ENCODE measurements at places on chromosomes 12 and 14.

- no peak for DNase-seq
These were observed 105.5 kb upstream of the SFSWAP start for GRCh38 chr12:131605304-131605829.

DNA sequence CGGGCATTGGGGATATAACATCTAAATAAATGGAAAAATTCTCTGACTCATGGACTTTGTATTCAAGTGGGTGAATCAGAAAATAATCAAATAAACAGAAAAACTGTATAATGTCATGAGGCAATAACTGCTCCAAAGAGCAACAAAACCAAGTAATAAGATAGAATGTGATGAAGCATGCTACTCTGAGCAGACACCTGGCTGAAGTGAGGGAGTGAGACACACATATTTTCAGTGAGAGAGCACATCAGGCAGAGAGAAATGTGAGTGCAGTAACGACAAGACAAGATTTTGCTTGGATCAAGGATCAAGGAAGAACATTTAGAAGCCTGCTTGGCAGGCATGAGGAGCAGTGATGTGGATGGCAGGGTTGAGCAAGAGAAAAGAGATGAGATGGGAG lies 75.8 kb upstream of the CCDC91 start:
- no peak for DNase-seq

DNA sequence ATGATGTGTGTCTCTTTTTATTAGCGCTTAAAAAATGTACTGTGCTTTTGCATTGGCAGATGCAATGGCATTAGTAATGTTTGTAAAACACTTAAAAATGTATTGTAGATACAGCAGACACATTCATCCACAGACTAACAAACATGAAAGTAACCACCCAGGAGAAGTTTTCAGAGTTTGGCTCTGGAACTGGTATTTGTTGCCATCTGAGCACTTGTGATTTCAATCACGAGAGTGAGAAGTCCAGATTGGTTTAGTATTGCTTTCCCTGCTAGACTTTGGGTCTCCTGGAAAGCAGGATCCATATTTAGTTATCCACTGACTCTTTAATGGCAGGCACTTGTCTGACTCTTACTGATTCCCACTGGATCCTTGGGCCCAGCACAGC lies 13.2 kb downstream of the RASSF8 start:
- no peak for DNase-seq

DNA sequence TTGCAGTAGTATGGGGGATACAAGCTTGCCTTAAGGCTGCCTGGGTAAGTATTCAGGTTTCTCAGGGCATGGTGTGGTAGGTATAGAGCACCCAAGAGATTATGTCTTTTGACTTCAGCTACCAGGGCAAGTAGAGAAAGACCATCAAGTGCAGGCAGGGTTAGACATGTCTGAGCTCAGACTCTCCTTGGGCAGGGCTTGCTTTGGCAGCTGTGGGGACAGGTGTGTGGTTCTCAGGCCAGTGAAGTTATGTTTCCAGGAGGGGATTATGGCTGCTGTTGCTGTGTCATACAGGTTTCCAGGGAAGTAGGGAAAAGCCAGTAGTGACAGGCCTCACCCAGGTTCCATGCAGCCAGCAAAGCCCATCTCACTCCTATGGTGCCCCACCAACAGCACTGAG lies 1040.4 kb downstream of the FLRT2 start:
- DNase-seq: no peak

GRCh38 chr14:36604757-36605505 lies 22.5 kb upstream of the NKX2-8 start:
- DNase-seq: no peak

DNA sequence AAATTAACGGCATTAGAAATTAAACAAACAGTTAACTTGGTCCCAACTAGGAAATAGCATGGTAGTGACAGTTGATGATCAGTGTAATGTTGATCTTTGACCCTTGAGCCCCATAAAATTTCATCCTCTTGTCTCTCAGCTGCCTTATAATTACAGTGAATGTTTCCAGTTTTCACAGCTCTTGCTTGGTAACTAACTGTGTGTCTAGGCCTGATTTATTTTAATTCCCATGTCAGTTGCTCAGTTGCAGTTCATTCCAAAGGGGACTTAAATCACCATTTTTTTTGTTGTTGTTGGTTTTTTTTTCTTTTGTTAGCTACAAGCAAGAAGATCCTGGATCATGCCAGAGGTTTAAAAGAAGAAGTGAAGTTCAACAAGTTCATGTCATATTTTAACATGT lies 1883.7 kb upstream of the FLRT2 start:
- DNase-seq: no peak

DNA sequence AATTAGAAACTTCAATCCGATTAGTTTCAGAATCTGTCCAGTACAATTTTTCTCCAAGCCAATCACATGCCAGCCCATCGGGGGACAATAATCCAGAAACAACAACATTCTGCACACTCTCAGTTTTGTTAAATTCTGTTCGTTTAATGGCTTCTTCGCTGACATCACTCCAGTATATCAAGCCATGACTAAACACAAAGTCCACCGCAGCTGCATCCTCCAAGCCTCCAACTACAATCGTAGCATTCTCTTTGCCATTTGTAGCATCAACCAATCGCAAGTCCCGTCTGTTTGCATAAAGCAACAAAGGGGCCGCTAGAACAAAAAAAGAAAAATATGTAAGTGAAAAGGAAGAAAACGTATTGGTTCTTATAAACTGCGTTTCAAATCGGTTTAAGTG lies 22.5 kb downstream of the LRP6 start:
- DNase-seq: no peak

DNA sequence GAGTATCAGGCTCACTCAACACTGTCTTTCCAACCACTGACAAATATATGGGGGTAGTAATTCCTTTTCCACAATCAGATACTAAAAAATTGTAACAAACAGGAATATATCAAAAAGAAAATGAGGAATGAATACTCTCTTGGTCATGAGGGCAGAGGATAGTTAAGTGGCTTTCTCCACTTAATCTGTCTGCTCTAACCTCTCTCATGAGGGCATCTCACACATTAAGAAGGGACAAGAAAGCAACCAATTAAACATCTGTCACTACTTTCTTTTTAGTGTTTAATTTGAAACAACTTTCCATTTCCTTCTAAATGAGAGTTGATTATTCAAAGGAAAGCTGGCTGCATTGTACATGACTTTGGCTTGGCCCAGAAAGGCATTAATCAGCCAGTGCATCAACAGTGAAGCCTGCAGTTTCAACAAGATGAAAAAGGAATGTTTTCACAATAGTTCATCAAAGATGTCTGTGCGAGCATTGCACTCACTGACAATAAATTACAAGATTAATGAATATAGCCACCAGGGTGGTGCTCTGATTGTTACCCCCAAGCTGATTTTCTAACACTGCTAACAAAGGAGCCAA lies 142.0 kb downstream of the SEC23A start:
- no peak for DNase-seq

DNA sequence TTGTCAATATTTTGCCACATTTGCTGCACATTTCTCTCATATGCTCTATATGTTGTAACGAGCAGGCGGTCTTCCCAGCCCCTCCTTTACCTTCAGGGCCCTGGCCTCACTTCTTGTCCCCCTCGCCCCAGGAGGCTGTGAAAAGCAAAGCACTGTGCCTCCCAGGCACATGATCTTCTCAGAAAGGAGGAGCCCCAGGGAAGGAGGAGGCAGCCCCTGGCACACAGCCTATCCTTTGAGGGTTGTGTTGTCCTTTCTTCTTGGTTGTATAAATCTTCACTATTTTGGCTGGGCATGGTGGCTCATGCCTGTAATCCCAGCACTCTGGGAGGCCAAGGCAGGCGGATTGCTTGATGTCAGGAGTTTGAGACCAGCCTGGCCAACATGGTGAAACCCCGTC lies 77.0 kb downstream of the PPP2R5C start:
- DNase-seq: no peak

GRCh38 chr14:59046746-59047145 lies 141.7 kb upstream of the DAAM1 start:
- no peak for DNase-seq

DNA sequence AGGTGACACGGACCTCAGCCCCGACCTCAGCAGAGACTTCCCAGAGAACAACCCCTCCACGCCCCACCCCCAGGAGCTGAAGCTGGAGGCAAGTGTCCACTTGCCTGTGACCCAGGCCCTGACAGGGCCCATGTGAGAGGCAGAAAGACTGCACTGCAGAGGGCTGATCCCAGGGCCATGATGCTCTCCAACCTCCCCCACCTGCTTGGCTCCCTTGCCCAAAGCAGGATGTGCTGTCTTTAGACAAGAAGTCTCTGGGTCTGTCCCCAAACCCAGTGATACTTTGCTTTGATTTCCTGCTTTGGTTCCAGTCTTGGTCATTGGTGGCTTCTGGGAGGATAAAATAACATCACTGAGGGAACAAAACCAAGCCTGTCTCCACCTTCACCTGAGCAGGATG lies 59.4 kb downstream of the BCL11B start:
- no peak for DNase-seq

DNA sequence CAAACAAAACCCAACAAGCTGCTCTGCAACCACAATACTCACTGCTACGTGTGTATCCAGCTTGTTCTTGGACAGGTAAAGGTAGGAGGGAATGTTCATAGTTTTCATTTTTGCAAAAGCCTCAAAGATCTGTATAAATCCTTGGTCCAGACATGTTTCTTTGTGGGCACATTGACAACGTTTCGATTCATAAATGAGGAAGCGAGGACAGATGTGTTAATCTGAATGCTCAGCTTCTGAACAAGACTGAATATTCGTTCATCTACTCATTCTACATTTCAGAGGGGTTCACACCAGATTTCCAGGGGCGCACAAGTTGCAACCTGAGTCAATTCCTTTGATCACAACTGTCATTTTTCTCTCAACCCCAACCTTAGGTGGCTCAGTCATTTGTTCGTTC lies 134.4 kb downstream of the LLPH start:
- no peak for DNase-seq

GRCh38 chr12:6979453-6979852 lies 8.7 kb downstream of the EMG1 start:
- DNase-seq: no peak

DNA sequence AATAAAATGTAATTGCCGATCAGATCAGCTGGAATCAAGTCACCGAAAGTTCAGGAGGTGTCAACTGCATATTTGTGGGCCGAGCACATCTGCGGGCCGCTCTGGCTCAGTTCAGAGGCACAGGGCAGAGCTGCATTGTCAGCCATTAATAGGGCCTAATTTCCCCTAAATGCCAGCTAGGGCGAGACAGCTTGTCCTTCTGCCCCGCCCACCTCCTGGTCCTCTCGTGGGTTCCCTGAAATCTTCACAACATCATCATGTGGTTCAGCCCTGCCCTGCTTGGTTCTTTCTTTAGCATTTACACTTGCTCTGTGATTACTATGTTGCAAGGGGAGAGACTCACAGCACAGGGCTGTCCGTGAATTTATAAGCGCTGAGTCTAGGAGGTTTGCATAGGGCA lies 148.9 kb downstream of the CHST11 start:
- DNase-seq: no peak

- DNase-seq: no peak
These were observed 60.7 kb upstream of the STK38L start for GRCh38 chr12:27183342-27183741.

Data from stimulated activated CD8-positive, alpha-beta memory T cell treated with anti-CD3 and anti-CD28 coated beads, Interleukin-7, amount 100 ng/mL, for 48 hours (primary cell).